ENCODE measurements at places on chromosomes 4 and X.

GRCh38 chr4:109576462-109576861, 16.4 kb downstream of the MCUB start:
- DNase-seq, result no peak

GRCh38 chrX:39596437-39596836, 501.3 kb downstream of the BCOR start:
- DNase-seq, result no peak

DNA sequence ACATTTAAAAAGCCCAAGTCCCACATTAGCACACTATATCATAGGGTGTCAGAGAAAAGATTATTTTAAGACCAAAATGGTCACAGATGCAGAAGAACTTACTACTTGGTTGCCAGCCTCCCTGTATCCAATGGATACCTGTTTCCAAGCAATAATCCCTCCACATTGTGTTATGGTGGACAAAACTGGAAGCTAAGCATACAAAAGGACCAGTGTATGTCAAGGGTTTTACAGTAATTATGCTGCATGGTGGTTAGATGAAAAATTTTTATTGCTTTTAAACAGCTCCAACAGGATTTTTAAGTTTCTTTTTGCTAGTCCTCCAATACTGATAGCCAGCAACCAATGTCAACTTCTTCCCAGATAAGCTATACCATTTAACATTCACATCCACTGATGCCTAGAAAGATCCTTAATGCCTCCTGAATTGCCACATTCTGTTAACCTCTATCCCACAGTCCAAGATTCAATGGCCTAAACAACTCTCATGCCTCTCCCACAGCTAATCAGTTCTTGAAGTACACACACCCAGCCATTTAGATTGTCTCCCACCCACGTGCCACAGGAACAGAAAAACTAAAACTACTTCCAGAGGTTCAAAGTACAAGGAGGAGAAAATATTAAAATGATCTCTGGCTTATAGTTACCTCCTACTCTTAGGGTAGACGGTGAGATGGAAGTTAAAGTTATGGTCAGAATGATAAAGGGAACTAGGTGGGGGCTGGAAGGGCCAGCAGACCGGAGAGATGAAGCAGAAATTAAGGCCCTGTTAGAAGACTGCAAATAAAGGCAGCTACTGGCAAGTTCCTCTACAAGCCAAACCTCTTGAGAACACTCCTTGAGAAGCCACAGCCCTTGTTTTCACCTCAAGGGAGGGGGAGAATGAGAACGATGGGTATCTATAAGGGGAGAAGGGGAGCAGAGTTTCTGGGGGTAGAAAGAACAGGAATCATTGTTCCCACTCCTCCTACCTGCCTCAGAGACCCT, 5.5 kb downstream of the MED14 start:
- DNase-seq, result no peak

GRCh38 chr4:74543983-74544382, 99.0 kb downstream of the AREG start:
- DNase-seq, result no peak

DNA sequence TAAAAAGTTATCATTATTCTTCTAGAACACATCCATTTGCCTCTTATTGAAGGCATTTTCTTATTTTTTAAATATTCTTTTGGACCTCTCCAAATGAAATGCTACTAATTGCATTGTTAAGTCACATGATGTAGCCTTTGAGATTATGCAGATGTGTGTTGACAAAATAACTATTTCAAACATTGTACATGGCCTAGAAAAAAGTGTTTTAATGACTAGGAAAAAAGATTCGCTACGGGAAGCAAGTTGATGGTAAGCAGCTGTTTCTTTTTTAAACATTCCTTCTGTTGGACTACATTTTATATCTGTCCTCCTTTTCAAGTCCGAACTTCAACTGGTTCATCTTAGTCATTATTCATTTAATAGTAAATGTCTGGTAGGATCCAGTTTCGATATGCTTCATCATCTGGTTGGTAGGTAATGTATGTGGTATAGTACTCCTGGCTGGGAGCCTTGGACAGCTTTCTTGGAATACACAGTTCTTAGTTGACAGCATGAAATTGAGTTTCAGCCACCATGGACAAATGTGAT, 34.3 kb upstream of the GUCY1A1 start:
- no peak for DNase-seq

- no peak for DNase-seq
Measured at GRCh38 chr4:104728380-104729122, 233.9 kb upstream of the CXXC4 start.

GRCh38 chrX:46125111-46125510, 420.1 kb downstream of the ZNF674 start:
- no peak for DNase-seq

DNA sequence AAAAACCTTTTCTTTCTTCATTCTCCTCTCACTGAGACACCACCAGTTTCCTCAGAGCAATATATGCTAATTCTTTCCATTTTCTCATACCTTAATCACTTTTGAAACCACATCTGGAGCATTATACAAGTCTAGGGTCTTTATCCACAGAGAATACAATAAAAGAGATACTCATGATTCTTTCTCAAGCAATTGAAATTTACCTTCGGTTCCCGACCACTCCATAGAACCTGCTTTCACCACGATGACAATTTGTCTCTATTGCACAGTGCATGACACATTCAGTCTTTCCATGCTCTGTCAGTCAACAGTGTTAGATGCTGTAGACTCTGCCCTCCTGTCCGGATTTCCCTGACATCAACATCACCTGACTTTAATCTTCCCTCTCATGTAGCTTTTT, 409.3 kb upstream of the NWD2 start:
- no peak for DNase-seq

DNA sequence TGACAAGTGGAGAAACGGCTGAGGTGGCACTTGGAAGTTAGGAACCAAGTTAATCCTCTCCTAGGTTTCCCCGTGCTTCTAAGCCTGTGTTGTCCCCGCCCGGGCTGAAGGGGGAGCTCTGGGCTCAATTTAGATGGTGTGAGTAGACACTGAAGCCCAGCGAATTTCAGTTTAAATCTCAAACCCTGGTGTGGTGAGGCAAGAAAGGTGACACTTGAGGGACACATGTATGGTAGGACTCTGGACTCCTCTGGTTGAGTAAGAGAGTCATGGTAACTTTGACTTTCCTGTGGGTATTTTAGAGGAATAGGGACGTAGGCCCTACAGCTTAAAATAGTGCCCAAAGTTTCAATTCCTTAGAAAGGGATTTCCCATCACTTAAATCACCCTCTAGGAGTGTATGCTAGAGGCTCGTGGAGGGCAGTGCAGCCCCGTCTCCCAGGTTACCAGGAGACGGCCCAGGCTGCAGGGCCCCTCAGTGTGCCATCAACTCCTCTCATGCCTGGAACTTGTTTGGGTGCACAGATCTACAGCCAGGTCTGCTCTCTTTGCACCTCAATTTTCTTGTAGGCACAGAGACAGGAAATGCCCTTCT, 24.0 kb downstream of the HAND2 start:
- no peak for DNase-seq

DNA sequence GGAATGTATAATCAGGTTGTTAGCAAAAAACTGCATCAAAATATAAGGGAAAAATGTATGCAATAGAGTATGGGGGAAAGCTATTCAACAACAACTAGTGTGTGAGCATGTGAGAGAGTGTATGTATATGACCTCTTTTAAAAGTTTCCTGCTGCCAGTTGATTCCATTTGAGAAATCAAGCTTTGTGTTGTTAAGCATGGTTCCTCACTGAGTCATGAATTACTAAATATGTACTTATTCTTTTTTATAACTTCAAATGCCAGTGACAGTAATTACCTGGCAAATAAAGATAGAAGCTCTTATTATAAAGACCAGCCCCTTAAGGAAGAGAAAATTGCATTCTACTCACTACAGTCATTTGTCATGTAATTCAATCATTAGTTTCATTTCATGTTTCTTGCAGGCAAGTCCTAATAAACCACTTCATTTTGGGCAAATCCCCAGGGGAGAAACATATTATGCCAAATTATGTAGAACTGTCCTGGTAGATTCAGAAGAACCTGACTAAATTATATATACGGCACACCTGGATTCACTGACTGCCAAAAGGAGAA, 19.2 kb downstream of the RASGEF1B start:
- DNase-seq, result no peak

- no peak for DNase-seq
Measured at GRCh38 chrX:66046612-66047235, 6.8 kb upstream of the VSIG4 start.

GRCh38 chrX:123476611-123477219, 256.1 kb downstream of the THOC2 start:
- no peak for DNase-seq

GRCh38 chrX:153830640-153831428, 490 bp upstream of the PDZD4 start:
- DNase-seq, result no peak

DNA sequence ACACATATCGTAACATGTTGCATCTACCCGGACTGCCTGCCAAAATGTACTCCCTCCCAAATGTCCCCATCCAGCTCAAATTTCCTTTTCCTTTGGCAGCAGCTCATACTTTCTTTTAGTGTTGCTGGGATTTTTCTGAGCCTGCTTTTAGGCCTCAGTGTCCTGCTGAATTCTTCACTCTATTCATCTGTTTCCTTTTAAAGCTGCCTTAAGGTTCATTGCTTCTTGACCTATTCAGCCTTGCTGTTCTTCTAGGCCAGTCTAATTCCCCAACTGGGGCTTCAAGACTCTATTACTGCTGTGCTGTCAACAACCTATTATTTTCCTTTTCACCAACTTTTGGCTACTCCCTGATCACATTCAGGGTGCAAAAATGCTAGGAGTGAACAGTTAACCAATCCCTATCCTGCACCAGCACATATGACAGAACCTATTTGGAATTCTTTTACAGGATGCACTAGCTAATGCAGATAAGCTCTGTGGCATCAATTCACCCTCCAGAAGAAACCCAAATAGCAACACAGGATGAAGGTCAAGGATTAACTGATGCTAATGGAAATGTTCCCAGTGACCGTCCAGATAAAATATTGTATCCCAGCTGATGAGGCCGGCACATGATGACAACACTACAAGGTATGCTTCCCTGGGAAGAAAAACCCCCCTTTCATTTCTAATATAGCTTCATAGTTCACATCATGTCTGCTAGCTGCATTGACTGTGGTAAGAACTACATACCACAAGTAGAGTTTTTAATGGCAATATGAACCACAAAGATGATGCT, 114.7 kb upstream of the TTC29 start:
- DNase-seq, result no peak

- DNase-seq, result no peak
Measured at GRCh38 chr4:37000281-37000680, 244.3 kb upstream of the NWD2 start.

- no peak for DNase-seq
Measured at GRCh38 chrX:15158736-15159406, 111.0 kb downstream of the ASB9 start.

GRCh38 chrX:107577933-107578332, 50.4 kb upstream of the PRPS1 start:
- DNase-seq, result no peak

DNA sequence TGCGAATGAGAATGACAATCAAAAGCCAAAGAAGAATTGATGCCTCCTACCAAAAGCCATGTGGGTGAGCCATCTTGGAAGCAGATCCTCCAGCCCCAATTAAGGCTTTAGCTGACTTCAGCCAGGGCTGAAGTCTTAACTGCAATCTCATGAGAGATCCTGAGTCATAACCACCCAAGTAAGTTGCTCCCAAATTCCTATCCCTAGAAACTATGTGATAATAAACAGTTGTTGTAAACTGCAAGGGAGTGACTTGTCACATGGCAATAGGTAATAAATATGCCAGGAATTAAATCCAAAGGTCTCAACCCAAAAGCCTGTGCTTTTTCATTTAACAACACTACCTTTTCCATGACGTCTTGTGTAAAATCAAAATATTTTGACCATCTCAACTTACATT, 154.2 kb upstream of the TBL1X start:
- no peak for DNase-seq

GRCh38 chrX:123967497-123967896, 6.0 kb downstream of the STAG2 start:
- no peak for DNase-seq

DNA sequence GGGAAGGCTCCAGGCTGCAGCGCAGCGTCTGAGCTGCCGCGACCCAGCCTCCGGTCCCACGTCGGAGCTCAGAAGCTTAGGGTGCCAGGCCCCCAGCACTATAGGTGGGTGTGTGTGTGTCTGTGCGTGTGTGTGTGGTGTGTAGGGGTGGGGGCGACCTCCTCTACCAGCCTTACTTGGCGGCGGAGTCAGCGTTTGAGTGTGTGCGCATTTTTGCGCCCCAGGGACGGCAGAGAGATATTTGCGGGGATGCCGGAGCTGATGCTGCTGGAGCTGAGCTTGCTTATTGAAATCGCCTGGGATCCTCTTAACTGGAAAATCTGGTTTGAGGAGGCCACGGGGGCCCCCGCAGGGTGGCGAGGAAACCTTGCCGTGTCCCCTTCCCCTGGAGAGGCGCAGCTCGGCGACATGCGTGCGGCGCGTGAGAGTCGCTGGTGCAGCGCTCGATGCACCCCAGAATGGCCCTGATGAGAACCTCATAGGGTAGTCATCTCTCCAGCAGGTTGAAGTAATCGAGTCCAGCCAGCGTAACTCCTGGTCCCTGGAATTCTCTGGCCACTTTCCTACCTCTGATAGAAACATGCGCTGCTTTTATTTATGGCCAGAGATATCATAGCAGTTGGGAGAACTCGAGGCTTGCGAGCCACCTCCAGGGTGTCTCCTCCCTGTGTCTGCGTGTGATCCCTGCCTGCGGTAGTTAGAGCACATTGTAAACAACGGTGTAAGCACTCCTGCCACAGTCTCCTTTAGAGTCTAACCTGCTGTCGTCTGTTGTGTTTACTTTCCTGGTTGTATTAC, 2.7 kb downstream of the ADGRL3 start:
- no peak for DNase-seq

- DNase-seq, result no peak
Measured at GRCh38 chrX:122703762-122704161, 480.3 kb upstream of the GRIA3 start.

- DNase-seq, result no peak
Measured at GRCh38 chr4:177569434-177569833, 127.2 kb upstream of the AGA start.

DNA sequence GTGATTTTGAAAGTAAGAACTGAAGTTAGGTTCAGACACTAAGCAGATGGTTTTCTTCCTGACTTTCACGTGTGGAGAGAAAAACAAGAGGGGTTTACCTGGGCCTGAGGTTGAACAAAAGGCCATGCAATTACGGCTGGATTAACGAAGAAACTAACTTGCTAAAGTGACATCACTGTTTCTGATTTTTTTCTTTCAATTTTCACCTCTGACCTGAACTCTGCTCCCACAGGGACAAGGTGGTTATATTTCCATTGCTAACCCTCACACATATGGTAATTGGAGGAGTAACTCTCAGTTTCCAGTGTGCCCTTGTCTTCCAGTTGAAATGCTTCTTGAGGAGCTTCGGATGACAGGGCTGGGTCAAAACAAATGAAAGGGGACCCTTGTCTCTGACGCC, 38.0 kb downstream of the MSN start:
- DNase-seq, result no peak

- no peak for DNase-seq
Measured at GRCh38 chrX:111742018-111742417, 61.0 kb downstream of the ALG13 start.

GRCh38 chr4:23130845-23131244, 438.1 kb downstream of the GBA3 start:
- no peak for DNase-seq

Data from stimulated activated CD8-positive, alpha-beta memory T cell treated with anti-CD3 and anti-CD28 coated beads, Interleukin-12 subunit alpha, Interleukin-12 subunit beta, amount 100 ng/mL, for 1 hour (primary cell).